Activated CD4-positive, alpha-beta T cell treated with anti-CD3 and anti-CD28 coated beads for 36 hours (primary cell): ENCODE measurements at places on chromosomes 11 and 22. TPM values are rescaled to one million over a fixed set of nuclear protein-coding genes. Genes with fewer than 3 reads are reported as not detected.

Gene MAPK11
- 11.6 TPM for total RNA-seq

Gene YPEL4
- 0.47 TPM for total RNA-seq

Gene EFCAB6
- 0.56 TPM for total RNA-seq

Gene DEUP1
- not detected for total RNA-seq

Gene HBG2
- not detected for total RNA-seq

Gene ADORA2A
- 31.3 TPM for total RNA-seq

Gene SLC17A6
- not detected for total RNA-seq

Gene KREMEN1
- 0.11 TPM for total RNA-seq

Gene ARFGAP3
- 23.0 TPM for total RNA-seq

Gene ZNRF3
- 2.3 TPM for total RNA-seq

Gene NCAM1
- total RNA-seq: 0.14 TPM

DNA sequence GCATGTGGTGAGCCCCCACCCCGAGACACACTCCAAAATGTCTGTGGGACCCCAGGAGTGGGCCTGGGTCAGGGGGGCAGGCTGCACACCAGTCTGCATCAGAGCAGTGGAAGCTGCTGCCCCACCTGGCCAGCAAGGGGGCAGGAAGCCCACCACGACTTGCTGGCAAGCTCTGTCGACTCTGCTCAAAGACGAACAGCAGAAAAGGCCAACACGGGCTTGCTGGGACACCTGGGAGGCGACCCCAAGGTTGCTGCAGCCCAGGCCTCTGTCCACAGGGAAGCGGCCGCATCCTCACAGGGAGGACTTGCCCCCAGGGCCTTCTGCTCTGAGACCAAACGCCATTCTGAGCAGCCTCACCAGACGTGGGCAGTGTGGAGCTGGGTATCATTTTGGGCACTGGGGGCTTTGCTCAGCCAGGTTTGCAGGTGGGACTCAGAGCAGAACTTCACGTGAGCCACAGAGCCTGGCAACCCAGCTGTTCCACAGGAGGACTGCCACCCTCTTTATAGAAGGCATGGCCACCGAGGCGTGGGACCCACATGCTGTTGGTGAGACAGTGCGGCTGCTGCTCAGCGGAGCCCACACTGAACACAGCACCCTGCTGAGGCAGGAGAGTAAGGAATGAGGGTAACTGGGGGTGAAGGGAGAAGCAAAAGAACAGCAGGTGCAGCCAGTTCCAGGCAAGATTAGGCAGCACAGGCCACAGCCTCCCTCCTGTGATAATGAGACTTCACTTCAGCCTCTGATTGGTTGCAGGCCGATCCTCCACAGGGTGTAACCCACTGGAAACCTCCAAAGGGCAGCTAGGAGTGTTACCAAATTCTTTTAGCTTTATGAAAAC lies 11.0 kb downstream of the IL17REL start:
- DNase-seq: peak; percentile 4

GRCh38 chr22:37986371-37986770 lies 2.0 kb upstream of the SOX10 start:
- no peak for DNase-seq

DNA sequence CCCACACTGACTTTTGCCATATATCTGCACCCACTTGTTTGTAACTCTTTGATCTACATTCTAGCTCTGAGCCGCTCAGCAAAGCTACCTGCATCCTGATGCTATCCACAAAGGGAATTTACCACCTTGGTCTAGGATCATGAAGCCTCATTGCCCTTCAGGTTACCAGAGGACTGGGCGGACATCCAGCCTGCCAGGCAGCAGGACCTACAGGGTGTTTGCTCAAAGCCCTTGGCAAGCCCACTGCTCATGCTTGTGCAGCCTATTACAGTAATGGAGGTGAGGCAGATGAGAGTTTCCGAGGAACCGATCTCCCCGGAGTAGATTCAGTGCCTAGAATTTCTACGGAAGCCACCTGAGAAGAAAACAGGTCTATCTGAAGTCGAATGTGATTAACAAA lies 417.2 kb downstream of the OPCML start:
- no peak for DNase-seq

GRCh38 chr11:6390718-6391469 lies 620 bp downstream of the SMPD1 start:
- DNase-seq: peak; percentile 31

DNA sequence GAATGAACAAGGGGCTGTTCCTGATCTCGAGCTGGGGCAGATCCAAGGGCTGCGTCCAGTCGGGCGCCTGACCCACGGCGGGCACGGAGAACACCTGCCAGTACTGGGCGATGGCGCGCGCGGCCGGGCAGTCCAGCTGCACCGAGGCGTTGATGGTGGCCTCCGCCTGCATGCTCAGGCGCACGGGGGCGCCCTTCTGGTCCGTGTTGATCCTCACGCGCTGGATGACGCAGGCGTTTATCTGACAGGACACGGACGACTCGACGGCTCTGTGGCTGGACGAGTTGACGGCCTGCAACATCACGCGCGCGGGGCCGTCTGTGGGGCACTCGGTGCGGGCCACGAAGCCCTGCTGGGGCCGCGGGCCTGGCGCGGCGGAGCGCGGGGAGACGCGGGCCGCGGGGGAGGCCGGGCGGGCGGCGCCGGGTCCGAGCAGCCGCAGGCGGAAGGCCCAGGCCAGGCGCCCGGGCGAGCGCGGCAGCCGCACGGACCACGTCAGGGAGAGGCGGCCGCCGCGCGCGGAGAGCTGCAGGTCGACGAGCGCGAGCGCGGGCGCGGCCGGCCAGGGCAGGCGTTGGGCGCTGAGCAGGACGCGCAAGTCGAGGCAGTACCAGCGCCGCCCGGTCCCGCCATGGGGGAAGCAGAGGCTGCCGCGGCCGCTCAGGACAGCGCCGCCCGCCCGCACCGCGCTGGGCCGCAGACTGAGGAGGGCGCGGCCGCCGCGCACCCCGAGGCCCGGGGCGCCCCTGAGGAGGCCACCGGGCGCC lies 511 bp downstream of the PKDREJ start:
- DNase-seq: peak; percentile 72

- peak; percentile 5 for DNase-seq
These were observed 33.4 kb upstream of the AMOTL1 start for GRCh38 chr11:94734563-94735275.

DNA sequence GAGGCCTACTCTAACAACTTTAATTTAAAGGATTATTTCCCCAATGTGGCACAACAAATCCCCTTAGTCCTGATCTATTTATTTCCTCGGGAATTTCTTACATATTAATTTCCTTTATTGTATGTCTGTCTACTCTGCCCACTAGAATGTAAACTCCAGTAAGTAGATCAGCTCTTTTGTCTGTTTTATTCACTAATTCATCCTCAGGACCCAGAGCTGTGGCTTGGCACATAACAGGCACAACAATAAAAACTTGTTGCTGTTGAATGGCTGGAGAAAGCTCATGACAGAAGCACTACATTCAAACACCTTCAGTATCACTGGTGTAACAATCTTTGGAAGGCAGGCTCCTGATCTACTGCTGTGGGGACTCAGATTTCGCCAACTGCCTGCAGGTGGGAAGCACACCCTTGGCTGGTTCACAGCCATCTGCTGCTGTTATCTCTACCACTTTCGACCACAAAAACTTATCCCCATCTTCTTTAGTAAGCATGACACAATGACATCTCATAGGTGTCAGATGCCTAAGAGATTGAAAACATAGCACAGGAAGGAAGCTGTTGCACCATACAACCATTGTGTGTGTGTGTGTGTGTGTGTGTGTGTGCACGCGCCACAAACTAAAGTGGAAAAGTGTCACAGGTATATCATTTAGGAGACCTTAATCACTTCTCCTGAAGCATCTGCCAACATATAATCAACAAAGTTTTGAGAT lies 11.9 kb downstream of the HIRA start:
- DNase-seq: peak; percentile 65

GRCh38 chr11:77189588-77190210 lies 61.7 kb downstream of the MYO7A start:
- no peak for DNase-seq

GRCh38 chr22:23401111-23401909 lies 178.8 kb downstream of the IGLL1 start:
- DNase-seq: no peak

- no peak for DNase-seq
These were observed 80.7 kb upstream of the NAV2 start for GRCh38 chr11:19631712-19632498.

DNA sequence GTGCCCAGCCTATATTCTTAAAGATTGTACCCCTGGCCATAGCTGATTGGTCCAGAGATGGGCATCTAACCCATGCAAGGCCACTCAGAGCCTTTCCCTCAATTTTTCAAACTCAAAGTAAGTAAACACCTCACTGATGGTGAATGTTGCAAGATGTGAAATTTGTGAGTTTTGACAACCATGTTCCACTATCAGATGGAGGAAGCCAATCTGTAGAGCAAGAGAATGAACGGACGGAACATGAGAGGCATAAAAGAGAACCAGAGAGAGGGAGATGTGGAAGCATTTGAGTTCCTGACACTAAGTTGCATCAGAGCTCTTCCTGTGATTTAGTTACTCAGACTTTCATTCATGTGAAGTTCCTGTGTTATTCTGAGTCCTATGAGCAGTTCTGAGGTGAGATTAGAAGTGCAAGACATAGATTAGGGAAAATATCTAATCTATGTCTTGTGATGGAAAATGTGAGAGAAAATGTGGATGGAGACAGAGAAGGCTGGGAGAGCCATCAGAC lies 73.3 kb downstream of the PRSS23 start:
- no peak for DNase-seq

DNA sequence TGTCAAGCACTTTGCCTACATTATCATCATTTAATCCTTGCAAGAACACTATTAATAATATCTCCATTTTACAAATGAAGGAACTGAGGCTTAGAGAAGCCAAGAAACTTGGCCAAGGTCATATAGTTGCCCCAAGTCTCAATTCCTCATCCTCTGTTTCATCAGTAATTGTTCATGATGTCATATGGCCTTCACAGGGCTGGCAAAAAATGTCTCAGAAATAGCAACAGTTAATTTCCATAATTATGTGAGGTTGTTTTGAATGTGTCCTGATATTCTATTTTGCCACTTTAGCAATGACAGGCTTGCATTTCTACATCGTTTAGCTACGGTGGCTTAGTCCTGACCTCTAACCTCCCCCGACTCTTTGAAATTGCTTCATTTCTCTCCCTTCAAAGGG lies 20.6 kb upstream of the TRIM44 start:
- DNase-seq: no peak

GRCh38 chr11:47905358-47906059 lies 57.4 kb upstream of the NUP160 start:
- DNase-seq: no peak

DNA sequence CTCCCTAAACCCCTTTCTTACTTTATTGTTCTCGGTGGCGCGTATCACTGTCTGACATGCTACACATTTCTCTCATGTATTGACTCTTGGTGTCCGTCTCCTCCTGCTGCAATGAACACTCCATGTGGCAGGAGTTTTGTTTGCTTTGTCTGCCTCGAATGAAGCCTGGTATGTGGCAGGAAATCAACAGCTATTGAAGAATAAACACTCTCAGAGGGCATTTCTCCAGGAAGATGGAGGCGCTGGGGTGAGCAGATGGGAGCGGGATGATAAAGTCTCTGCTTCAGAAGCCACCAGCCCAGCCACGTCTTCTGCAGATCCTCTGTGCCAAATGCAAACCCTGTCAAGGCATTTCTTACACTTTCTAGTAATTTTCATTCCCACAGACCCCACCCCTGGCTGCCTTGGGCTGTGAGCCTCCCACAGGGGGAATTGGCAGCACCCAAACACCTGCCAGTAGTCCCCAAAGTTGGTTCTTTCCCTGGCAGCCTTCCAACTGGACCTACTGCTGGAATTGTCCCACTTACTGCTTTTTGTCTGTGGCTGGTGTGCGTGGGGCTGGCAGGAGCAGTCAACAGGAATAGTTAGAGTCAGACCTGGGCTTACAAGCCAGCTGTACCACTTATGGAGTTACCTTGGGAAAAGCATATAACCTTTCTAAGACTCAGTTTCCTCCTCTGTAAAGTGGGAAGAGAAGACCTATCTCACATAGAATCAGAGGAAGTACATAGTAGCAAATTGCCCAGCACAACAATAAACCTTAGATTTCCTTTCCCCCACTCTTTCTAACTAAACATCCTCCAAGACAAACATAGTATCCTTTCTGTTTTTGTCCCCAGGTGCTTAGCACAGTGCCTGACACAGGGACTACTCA lies 13.3 kb upstream of the IL10RA start:
- DNase-seq: no peak

DNA sequence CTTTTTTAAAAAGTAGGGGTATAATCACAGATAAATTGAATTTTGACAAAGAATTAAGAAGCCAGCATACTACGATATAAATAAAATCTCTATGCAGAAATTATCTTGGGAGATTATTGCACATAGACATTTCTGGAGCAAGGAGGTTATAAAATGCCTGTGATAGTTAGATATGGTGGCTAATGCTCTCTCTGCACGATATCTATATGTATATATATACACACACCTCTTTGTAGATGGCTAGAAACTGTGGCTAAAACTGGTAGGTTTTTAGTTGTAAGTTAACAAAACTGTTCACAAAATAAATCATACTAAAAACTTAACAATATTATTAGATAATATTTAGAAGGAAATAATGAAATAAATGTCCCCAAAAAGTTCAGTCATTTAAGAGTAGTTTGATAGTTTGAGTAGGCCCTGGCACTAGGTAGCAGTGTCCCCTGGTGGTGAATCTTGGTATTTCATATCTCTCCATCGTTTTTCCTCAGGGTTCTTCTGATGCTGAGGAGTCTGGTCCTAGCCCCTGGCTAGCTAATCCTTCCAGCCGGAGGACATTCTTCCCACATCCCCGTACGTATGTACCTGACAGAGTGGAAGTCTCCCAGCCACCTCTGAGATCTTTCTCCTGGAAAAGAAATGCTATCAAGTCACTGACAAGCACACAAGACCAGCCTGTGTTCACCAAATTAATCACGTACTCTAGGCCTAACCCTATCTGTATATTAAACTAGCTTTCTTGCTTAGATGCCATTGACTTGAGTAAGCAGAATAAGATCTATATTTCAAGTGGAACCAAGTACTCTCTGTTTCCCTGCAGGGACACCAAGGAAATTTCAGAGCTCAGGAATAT lies 32.2 kb downstream of the ART5 start:
- DNase-seq: peak; percentile 31

DNA sequence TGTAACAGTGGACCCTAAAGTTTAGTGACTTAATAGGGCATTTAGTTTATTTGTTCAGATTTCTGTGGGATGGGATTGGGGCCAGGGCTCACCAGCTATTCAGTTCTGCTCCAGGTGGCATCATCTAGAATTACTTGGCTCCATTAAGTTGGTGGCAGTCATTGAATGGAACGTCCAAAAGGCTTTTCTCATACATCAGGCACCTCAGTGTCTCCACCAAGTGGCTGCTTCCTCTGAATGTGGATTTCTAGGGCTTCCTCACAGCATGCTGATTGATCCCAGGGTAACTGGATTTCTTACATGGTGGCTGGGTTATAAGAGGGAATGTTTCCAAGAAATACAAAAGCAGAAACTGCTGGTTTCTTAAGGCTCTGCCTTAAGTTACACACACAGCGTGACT lies 34.7 kb downstream of the USP47 start:
- DNase-seq: peak; percentile 23

- peak; percentile 86 for DNase-seq
These were observed 66.5 kb downstream of the GGTLC2 start for GRCh38 chr22:22710719-22711531.
